ENCODE measurements at places on chromosomes 6 and 20.

DNA sequence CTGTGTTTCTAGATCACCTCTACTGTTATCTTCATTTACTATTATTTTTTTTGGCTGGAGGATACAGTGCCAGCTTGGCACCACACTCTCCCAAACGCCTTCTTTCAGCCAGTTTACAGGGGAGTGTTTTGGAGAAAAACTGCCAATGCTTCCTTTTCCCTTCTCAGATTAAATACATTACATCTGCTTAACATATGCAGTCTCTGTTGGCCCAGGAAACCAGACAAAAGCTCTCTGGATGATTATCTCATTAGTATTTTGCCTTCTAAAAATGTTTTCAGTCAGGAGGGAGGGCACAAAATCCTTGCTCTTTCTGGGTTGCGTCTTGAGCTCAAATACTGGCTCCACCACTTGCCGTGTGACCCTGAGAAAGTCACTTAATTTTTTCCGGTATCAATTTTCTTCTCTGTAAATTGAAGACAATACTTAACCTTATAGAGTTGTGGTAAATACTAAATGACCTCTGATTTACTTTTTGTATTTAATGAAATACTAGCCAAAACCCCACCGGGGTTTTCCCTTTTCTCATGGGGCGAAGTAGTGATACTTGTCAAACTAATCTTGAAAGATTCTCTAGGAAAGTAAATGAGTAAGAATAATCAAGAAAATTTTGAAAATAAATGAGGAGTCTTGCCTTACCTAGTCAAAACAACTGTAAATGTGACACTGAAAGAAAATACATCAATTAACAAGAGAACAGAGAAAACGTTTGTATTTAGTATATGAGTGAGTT lies 146.2 kb downstream of the MMS22L start:
- DNase-seq, result no peak

GRCh38 chr6:150448221-150448620 lies 79.4 kb downstream of the IYD start:
- no peak for DNase-seq

DNA sequence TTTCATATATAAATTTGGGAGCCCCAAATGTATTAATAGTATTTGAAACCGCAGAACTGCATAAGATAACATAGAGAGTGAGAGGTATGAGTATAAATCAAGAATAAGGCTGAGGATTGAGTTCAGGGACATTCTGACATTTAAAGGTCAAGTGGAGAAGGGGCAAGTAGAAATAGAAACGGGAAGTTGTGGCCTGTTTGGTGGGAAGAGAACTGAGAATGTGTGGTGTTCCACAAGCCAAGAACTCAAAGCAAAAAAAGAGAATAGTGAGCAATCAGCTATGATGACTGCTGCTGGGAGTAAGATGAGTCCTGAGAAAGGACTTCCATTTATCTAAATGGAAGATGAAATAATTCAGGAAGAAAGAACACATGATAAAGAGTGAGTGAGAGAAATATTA lies 418.4 kb downstream of the CD109 start:
- DNase-seq, result no peak

DNA sequence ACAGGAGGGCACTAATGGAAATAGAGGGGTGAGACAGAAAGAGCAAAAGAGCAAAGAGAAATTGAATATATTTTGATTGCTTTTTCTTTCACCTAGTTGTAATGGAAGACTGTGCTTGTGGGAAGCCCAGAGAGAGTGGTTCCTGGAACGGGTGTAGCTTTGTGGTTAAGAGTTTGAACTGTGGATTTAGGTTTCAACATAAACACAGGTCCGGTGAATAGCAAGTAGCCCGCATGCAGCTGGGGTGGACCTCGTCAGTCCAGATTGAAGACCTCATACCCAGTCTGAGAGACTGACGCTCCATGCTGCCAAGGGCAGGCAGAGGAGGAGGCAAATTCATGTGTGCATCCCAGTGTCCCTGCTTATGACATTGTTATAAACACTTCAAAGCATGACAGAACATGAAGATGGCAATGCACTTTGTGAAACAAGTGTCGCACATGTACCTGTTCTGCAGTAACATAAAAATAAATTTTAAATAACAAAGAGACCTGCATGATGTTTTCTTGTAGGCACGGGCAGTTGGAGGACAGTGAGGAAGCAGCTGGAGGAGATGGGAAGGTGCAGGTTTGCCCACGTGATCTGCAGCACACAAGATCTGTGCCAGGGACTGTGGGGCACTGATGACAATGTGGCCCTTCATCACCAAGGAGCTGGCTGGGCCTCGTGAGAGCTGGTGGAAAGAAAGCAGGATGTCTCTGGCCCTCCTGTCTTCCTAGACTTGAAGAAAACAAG lies 220.5 kb upstream of the SSTR4 start:
- DNase-seq, result no peak

DNA sequence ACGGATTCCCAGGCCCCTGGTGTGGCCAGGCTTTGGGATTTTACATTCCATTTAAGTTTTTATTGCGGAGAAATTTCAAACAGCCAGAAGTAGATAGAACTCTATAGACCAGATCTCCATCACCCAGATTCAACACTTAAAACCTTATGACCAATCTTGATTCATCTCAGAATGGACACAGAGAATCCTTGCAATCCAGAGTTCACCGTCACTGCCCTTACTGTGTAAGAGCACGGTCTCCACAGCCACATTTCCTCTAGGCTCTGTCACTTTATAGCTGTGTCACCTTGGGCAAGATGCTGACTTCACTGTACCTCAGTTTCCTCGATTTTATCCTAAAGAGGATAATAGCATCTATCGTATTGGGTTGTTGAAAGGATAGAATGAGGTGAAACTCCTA lies 979 bp downstream of the ZNF133 start:
- no peak for DNase-seq

GRCh38 chr6:49499623-49500022 lies at the start of gene GLYATL3:
Gene GLYATL3, plus strand, starts transcription at chr6:49499923. Its CDS starts 12,068 bp downstream, at chr6:49511991.
- DNase-seq, result no peak

DNA sequence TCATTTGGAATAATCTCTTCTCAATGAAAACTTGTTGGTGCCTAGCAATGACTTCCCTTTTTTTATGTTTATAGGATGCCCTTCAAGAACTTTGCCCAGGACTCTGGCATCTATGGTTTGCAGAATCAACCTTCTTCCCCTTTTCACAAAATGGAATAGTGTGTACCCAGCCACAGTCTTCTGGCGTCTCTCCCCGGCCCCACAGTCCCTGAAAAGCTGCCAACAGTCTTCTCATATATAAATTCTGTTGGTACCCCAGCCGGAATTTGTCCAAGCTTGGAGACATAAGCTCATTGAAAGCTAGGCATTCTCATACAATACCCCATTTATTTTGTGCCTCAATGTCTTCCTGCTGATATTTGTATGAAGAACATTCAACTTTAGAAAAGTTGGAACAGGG lies 26.4 kb upstream of the MCM3 start:
- no peak for DNase-seq

- DNase-seq, result no peak
Observed at GRCh38 chr6:19578481-19578880, 258.7 kb upstream of the ID4 start.

GRCh38 chr6:52984247-52984646 lies 10.8 kb downstream of the GSTA4 start:
- DNase-seq, result peak; percentile 46

- DNase-seq, result no peak
Observed at GRCh38 chr6:96058082-96058481, 42.3 kb downstream of the FUT9 start.

- no peak for DNase-seq
Observed at GRCh38 chr20:45850926-45851325, 6.3 kb downstream of the ACOT8 start.

DNA sequence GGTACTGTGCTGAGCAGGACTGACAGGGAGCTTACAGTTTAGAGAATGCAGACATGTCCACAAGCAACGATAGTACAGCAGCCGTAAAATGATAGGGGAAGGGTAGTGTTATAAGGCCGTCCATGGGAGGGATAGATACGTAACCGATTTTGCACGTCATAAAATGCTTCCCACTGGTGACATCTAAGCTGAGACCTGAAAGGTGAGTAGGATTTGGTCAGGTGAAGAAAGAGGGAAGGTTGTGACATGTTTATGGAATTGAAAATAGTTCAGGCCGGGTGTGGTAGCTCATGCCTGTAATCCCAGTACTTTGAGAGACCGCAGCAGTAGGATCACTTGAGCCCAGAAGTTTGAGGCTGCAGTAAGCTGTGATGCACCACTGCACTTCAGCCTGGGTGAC lies 25.6 kb downstream of the SNX9 start:
- no peak for DNase-seq

DNA sequence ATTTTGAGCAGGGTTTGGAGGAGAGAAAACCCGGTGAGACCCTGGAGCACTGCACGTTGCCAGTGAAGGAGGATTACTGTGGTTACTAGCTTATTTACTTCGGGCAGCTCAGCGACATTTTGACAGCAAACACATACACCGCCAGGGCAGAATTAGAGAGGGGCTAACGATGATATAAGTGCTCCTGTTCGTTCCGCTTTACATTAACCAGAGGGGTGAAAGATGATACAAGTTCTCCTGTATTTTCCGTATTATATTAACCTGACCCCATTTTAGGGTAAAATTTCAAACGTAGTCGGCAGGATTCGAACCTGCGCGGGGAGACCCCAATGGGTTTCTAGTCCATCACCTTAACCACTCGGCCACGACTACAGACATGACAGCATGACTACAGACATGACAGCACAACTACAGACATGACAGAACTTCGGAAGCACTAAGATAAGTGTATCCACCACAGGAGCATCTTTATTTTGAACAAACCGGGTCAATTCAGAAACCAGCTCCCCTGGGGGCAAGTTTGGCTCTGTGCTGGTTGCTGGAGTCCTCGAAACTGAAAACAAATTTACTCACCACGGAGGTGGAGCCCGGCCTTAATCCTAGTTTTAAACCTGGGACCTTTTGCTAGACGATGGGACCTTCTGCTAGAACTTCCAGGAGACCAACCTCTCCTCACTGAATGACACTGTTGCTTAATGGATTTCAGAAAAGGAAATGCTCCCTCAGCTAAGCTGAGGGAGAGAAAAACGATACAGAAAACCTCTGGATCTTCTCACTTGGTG lies 80.4 kb upstream of the ZNF184 start:
- DNase-seq, result peak; percentile 90

DNA sequence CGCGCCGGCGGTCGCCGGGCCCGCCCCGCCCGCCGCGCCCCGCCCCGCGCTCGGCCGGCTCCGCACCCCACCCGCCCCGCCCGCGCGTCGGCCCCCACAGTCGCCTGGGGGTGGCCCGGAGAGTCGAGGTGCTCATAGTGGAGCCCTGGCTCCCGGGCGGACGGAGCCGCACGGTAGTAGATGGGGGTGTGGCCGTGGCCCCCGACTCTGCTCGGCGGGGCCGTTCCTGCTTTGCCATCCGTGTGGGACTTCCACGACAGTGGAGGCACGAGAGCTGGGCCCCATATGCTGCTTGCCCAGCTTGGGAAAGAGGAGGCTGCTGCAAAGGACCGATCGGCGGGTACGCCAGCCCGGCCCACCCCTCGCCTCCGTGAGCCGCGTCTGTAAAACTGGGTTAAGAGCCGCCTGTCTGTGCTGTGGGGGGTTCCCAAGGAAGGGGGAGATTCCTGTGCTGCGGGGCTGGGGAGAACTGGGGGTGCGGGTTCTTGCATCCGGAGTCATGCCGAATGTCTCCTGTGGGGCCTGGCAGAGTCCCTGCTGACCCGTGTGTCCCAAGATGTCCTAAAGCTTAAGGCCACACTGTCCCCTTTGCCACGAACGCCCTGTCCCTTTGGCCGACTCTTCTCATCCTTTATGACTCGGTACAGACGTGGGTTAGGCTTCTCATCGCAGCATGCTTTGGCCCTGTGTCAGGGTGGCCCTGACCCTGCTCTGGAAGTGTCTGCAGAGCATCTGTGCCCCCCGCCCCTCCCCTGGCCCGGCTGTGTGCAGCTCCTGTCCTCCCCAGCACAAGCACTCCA lies at the start of gene OPRL1:
Gene OPRL1 (plus strand): TSS at position 70 of the 800 bp plus-strand sequence. CDS start 12,639 bp downstream, outside the sequence.
- peak; percentile 38 for DNase-seq

DNA sequence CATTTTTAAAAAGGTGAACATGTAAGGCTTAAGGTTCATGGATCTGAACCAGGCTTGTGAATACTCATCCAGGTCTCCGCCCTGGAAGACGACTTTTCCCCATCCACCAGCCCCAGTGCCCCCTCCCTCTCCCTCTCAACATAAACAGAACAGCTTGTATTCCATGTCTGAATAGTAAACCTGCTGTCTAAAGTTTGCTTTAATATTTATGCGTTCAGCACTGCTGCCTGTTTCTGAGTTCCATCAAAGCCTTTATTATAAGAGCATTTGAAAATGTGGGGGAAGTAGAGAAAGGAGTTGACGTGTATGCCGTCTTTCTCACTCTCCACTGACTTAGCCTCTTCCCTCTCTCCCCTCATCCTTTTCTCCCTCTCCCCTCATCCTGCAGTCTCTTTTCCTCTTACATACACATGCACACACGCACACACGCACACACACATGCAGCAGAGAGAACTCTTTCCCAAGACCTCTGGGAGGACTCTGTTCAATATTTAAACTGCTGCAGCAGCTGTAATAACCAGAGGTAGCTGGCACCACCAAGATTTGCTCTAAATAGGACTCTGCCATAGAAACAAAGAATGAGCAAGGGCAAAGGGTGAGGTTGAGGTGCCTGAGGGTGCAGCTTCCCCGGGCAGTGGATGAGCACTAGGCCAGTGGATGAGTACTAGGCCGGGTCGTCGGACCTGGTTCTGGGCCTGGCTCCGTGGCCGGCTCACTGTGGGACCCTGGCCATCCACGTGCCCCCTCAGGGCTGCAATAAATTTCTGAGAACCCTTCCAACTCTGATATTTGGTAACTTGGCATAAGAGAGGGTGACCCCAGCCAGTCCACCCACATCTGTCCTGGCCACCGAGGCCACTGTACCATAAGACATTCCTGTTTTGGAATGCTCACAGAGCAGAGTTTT lies 35.4 kb upstream of the VSTM2L start:
- no peak for DNase-seq

GRCh38 chr6:88238065-88238464 lies 71.9 kb upstream of the CNR1 start:
- peak; percentile 7 for DNase-seq

DNA sequence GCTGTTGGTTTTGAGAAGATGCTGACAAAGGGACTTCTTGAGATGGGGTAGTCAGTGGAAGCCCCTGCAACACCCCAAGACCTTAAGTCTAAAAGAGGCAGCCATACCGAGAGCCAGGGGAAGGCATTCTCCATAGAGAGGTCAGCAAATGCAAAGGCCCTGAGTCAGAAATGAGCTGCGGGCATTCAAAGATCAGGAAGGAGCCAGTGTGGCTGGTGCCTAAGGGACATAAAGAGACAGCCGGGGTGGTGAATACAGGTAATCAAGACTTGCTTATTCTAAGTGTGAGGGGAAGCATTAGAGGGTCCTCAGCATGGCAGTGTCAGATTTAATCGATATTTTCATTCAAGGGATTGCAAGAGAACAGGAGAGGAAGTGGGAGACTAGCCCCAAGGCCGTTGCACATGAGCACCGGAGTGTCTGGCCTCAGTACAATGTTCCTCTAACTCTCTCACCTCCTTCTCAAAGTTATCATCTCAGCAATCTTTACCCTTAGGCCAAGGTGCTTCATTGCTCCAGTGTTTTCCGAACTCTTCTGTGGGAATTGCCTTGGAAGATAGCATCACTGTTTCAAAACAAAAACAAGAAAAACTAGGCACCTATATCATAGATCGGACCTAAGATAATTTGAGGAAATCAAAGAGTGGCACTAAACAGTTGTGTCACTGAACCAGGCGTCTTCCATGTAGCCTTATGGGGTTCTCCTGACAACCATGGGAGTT lies 173.2 kb downstream of the DOK5 start:
- no peak for DNase-seq
